Central memory CD8-positive, alpha-beta T cell (primary cell): ENCODE measurements at places on chromosomes 1 and 21.

GRCh38 chr1:169529068-169529642, 43.4 kb upstream of the SLC19A2 start:
- no peak for DNase-seq

DNA sequence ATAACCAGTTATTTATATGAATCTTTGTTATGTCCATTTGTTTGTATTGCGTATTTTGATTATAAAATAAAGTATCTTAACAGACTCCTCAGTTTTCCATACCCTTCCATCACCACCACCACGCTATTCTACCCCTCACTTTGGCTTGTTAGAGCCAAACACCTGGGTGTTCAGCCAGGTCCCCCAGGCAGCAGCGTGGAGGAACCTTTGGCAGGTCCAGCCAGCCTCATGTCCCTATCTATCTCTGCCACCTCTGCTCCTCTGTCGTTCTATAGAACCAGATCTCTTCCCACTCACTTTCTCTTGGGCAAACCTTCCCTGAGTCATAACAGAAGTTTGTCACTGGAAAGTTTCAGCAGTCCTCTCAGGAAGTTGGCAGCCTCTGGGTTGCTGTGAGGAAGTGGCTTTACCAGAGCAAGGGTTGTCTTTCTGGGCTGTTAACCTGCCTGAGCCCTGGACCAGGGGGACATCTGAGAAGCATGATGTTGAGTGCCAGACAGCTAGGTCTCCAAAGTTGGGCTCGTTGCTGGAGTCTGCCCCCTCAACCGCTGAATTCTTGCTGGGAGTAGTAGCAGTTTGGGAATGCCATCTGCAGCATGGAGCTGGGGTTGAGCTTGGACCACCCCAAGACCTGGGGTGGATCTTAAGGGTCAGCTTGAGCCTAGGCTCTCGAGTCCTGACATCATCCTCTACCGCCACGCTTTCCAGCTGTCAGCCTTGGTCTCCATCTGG, 996 bp upstream of the SH3BGRL3 start:
- DNase-seq, result no peak

DNA sequence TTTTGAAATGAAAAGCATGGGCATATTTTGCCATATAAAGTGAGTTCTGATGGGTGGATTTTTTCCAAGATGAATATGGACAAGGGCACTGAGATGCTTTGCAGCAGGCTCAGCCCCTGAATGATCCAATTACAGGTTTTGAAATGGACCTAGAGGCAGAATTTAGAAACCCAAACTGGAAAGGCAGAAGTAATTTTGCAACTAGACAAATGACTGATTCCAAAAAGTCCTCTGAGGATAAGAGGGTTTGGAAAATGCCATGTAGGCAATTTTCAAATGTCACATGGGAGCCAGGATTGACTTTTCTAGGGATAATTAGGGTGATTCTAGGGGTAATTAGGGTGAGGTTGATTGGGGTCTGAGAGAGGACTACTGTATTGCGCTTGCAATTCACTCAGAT, 148.9 kb upstream of the ZNF648 start:
- no peak for DNase-seq

DNA sequence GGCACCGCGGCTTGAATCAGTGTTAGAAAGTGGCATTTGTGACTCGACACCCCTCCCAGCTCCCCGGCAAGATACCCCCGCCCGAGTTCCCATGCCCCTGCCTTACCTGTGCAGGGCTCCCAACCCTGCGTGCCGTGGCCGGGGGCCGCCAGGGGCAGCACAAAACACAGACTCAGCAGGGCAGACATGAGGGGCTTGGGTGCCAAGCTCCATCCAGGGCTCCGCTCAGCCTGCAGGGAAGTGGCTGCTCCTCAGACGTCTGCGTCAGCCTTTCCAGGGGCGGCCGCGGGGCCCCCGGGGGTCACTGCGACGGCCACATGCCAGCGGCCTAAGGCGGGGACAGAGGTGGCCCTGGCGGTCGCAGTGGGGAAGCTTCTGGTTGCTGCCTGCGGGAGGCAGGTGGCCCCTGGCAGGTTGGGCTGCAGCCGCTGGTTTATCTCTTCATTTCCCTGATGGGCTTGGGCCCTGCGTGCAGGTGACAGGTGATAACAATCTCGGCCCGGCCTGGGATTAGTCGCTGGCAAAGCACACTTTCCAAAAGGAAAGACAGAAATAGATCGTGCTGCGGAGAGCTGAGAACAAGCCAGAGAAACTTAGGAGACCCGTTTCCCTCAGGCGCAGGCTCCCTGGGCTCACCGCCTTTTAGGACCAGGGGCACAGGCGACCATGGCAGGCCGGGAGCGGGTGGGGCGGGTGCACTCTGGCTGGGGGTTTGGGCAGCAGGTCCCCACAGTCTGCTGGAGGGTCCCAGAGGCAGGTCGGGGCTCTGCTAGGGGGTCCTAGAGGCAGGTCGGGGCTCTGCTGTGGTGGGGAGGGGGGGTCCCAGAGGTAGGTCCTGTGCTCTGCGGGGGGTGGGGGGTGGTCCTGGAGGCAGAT, at the start of gene TSPEAR:
Gene TSPEAR (minus strand): TSS at position 246 of the 876 bp plus-strand sequence. CDS start 58 bp downstream, at position 188.
- no peak for DNase-seq

DNA sequence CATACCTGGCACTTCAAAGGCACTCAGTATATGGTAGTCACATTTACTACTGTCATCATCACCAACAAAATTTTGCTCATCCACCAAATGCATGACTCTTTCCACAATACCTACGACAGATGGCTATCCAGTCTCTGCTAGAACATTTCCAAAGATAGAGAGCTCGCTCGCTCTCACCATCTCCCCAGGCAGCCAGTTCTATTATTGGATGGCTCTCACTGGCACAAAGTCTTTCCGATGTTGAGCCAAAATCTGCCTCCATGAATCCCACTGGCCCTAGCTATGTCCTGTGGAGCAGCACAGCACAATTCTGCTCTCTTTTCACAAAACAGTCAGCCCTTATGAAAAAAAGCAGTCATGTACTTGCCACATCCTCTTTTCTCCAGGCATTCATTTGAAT, 102.1 kb downstream of the DAB1 start:
- DNase-seq, result no peak

DNA sequence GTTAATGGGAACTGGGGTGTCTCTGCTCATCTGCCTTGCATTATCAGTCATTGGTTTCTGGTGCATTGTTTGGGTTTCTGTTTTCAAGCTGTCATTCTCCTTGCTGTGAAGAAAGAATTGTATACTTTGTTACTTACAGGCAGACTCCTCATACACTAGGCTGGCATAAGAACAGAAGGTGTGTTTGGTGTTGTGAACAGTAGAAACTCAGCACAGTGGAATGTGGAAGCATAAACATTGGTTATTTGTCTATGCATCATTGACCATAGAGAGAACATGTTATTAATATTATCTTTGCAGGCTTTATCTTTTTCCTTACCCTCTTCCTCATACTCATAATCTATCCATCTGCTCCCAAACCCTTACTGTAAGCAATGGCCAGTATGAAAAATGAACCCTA, 18.2 kb downstream of the C1orf87 start:
- DNase-seq, result no peak
